ENCODE measurements at places on chromosomes 6 and 20. TPM values are rescaled to one million over a fixed set of nuclear protein-coding genes. Genes with fewer than 3 reads are reported as not detected.

DNA sequence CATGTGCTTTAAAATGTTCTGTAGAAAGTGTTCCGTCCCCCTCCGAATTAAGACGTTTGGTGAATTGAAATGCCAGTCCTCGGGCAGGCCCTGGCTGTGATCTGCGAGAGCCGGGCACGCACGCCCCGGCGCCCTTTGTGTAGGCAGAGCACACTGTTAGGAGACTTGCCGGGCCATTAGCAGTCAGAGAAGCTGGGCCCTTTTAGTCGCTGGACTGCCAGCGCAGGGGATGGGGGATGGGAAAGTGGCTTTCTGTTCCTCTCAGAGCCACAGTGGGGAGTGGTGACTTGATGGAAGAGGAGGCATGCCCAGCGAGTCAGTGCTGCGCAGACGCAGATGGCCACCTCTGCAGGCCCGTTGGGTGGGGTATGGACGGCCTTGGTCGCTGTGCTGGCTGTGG lies 2.2 kb downstream of the PPP1R3G start:
- no peak for DNase-seq

GRCh38 chr20:36956674-36957073 lies 5.2 kb upstream of the SAMHD1 start:
- no peak for DNase-seq

Gene TAF8
- total RNA-seq = 25.1 TPM

DNA sequence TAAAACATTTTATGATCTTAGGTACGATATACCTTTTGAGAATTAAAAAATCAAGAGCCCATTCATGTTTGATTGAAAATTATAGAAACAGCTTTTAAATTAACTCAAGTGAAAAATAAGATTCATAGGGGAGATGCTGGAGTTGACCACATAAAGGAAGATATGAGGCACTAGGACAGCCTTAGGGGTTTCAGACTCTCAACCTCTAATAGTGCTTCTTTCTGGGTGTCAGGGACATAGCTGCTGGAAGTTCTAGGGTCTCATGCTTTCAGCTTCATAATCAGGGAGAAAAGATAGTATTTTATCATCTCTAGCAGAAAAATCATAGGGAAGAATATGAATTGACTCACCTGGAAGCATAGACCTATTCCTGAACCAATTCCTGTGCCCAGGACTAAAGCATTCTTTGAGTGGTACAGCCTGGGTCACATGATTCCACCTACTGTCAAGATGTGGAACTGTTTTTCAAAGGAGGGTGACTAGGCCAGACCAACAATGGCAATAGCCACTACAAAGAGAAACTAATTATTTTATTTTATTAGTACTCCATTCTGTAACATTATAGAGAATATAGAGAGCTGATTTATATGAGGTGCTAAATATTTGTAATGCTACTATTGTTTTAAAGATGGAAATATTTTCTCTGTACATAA lies 27.8 kb upstream of the CENPW start:
- no peak for DNase-seq

Gene PROKR2
- total RNA-seq = not detected

GRCh38 chr6:35550437-35550836 lies 37.7 kb upstream of the TULP1 start:
- no peak for DNase-seq

- no peak for DNase-seq
Measured at GRCh38 chr6:79232696-79233462, 1.6 kb downstream of the HMGN3 start.

All from myocyte (in vitro differentiated cells).